Hippocampal formation (tissue), 2 donors: ENCODE measurements at places on chromosomes 11 and 22.

DNA sequence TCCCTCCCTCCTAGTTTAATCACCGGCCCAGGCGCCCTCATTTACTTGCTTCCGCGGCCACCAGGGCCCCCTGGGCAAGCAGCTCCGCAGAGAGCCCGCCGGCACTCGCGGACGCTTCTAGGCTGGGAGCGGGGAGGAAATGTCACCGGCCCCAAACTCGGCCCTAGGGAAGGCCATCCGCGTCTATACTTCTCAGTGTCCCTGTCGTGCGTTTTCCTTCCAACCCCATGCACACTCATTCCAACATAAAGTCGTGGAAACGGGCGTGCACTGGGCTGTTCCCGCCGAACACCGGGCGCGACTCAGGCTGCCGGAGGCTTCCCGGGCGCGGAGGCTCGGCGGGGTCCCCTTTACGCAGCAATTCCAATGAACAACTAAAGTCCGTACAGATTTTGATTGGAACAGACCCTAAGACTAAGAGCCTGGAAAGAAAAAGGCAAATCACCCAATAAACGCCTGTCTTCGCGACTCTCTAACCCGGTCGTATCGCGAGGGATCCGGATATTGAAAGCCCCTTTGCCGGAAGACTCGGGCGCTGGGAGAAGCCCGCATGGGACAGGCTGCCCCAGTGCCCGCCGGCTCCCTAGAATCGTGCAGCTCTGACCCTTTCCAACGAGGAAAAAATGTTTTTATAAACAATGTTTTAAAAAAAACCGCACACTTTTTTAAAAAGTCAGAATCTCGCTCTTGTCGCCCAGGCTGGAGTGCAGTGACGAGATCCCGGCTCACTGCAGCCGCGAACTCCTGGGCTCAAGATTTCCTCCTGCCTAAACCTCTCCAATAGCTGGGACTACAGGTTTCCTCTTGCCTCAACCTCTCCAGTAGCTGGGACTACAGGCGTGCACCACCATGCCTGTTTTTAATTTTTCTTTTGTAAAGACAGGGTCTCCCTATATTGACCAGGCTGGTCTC lies 1.3 kb upstream of the BARX2 start:
- DNase-seq: no peak

DNA sequence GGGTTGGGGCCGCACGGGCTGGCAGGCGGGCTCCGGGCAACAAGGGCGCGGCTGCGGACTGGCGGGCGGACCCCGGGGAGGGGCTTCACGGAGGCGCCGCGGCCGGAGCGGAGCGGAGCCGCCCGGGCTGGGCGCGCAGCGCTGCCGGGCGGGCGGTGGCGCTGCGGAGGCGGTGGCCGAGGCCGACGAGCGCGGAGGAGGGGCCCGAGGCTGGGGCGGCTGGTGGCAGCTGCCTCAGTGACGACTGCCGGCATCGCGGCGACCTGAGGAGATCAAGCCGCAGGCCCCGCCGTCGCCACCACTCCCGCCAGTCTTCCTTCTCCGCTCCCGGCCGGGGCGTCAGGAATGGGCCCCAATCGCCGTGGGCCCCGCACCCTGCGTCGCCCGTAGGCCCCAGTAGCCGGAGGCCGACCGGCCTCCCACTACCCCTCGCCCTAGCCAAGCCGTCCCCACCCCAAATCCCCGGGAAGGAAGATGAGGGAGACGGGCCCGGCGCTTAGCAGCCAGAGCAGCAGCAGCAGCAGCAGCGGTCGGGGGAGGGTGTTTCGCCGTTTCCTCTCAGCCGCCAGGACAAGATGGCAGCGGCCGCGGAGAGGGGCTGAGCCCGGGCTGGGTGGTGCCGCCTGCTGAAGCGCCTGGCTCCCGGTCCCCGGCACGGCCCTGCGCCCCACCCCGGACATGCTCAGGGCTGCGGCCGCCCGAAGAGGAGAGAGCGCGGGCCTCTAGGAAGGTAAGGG lies at the start of gene HIPK3:
Gene HIPK3 (plus strand): TSS at position 222 of the 737 bp plus-strand sequence.
- peak; percentile 82 for DNase-seq

DNA sequence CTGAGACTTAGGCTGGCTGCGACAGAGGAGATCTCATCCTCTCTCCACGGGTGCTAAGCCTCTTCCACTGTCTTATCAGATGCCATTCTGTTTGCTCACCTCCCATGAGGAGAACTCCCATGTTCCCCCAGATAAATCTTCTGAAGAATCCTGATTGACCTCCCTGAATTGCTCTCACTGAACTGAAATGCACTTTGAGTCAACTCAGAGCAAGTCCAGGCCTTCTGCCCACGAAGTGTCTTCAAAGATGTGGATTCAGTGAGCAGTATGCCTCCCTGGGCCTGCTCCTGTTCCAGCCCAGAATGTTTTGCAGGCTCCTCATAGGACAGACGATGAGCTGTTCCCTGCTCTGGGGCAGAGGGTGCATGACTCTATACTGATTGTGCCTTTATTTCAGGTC lies 17.4 kb downstream of the TUB start:
- no peak for DNase-seq

GRCh38 chr22:39528681-39529486 lies 3.7 kb downstream of the RPS19BP1 start:
- peak; percentile 85 for DNase-seq

- DNase-seq: no peak
Measured at GRCh38 chr11:105124756-105125155, 14.8 kb downstream of the CARD18 start.

GRCh38 chr11:13110929-13111812 lies 102.1 kb downstream of the RASSF10 start:
- no peak for DNase-seq

DNA sequence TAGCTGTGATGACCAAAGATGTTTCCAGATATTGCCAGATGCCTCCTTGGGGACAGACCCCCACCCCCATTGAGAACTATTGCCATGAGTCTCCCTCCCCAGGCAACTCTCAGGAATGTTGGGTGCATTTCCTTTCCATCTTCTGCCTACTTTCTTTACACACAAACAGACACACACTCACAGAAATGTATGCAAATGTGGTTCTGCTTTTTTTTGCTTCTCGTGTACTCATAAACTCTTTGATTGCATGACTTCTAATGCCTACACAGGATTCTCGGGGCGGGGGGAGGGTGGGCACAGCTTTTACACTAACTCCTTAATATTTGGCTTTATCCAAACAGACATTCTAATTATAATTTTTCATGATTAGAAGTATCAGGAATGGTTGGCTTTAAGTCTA lies 53.3 kb upstream of the SUSD2 start:
- no peak for DNase-seq

GRCh38 chr11:13859892-13860291 lies 102.6 kb upstream of the SPON1 start:
- peak; percentile 57 for DNase-seq

GRCh38 chr11:35146711-35147110 lies 7.7 kb downstream of the CD44 start:
- DNase-seq: no peak

DNA sequence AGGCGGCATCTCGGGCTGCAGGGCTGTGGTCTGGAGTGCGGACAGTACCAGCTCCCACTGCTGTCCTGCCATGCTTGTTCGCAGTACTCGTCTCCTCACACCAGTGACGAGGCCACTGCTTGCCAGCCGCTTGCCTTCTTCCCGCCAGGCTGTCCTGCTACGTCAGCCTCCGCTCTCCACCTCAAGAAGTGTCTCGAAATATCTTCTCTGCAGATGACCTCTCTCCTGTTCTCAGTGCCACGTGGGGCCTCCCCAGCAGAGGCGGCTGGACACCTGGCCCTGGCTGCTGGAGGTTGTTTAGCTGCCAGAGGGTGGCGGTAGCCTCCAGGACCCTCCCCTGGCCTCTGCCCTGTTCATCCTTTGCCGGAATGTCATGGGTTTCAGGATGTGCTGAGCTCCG lies 3.1 kb upstream of the CCDC188 start:
- no peak for DNase-seq

GRCh38 chr22:19167106-19167869 lies 11.2 kb downstream of the SLC25A1 start:
- no peak for DNase-seq

GRCh38 chr22:18994701-18995326 lies 58.7 kb upstream of the PRODH start:
- DNase-seq: no peak

DNA sequence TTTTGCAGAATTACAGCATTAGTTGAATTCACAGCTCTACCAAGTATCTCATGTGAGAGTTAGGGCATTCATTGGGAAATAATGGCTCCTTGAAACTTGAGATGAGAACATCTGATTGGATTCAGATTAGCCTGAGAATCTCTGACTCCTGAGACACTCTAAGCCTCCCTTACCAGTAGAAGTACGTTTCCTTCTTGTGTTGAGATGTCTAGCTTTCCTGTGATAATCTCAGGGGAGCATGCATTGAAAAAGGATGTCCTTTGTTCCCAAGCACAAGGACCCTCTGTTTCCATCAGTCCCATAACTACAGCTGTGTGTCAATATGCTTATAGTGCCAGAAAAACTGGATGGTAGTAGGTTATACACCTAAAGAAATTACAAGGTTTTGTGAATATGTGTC lies 35.2 kb upstream of the RDX start:
- no peak for DNase-seq

GRCh38 chr11:128477811-128478210 lies 109.5 kb downstream of the ETS1 start:
- no peak for DNase-seq

DNA sequence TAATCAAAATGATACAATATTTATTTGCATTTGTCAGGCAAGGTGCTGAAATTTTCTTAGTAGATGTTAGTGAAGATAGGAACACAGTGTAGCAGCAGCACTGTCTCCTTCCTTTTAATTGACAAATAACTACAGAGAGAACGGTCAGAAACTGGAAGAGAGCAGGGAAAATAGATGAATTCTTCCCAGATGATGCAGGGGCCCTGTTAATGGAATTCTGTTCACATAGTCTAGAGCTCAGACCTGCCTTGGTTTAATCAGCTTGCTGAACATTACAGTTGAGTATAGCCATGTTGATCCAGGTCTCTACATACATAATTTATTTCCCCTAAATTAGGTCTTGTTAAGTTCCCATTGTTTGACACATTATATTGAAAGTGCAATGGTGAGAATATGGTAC lies 127.4 kb downstream of the SLC17A6 start:
- no peak for DNase-seq

- no peak for DNase-seq
Measured at GRCh38 chr11:66414120-66414934, 6.5 kb upstream of the NPAS4 start.

DNA sequence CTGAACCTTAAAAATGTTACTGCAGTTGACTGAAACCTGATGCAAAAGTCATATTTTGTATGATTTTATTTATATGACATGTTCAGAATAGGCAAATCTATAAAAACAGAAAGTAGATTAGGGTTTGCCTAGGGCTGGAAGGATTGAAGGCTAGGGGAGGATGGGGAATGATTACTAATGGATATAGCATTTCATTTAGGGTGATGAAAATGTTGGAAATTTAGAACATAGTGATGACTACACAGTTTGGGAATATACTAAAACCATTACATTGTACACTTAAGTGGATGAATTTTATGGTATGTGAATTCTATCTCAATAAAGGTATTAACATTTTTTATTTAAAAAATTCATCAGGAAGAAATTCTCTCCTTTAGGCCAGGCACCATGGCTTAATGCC lies 22.9 kb upstream of the PAFAH1B2 start:
- no peak for DNase-seq

GRCh38 chr22:38069372-38070249 lies 12.4 kb downstream of the PICK1 start:
- DNase-seq: peak; percentile 80

- no peak for DNase-seq
Measured at GRCh38 chr11:61775606-61776554, 16.5 kb downstream of the TMEM258 start.

DNA sequence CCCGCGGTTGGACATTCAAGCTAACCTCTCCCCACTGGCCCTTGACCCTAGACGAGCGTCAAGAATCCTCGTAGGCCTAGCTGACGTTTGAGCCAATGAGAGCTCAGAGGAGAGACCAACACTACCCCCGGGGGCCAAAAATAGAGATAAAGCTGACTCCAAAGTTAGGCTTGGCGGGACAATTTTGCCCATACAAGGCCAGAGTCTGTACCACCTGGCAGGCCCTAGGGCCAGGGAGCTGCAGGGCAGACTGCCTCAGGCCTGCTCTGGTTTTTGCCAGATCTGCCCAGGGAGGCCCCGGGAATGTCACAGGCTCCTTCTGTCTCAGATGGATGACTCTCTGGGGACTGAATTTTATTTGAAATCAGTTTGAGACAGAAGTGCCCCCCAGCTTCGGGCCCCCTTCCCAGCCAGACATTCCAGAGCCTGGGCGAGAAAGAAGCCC lies 40.8 kb upstream of the ACCSL start:
- no peak for DNase-seq

GRCh38 chr22:49753276-49753890 lies 74.3 kb downstream of the BRD1 start:
- no peak for DNase-seq

DNA sequence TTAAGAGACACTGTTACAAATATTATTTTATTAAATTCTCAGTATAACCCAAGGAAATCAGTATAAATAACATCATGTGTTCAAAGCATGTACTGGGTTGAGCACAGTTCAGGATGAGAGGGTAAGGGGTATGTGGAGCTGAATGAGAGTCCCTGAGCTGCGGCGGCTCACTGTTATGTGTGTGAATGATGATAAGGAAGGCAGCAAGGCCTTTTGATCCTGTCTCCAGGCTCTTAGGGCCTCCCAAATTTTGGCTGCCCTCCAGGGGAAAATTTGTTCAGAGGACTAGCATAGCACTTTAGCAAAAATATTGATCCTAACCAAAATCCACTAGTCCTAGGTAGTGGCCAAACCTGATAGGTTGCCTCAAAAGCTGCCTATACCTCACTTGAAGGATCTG lies 86.1 kb upstream of the SPON1 start:
- no peak for DNase-seq

GRCh38 chr22:49331878-49332277 lies 495.8 kb downstream of the BRD1 start:
- no peak for DNase-seq

GRCh38 chr11:117686711-117687110 lies 110.3 kb downstream of the DSCAML1 start:
- no peak for DNase-seq
